ENCODE measurements at places on chromosomes 11 and 22. TPM values are rescaled to one million over a fixed set of nuclear protein-coding genes. Genes with fewer than 3 reads are reported as not detected.

CCDC87 gene
- total RNA-seq, result 0.89 TPM

MB gene
- total RNA-seq, result 6.9 TPM

SMC1B gene
- 0.02 TPM for total RNA-seq

MS4A8 gene
- not detected for total RNA-seq

FGF3 gene
- not detected for total RNA-seq

AP2A2 gene
- total RNA-seq, result 35.8 TPM

Measured in A549 treated with CpdA at 1 μM for 4 hours (cell line).